ENCODE measurements at places on chromosomes 3 and 15.
A peak's percentile ranks its signal among the peaks of the same experiment; 100 is the strongest.

- no peak for DNase-seq
Measured at GRCh38 chr15:59723687-59724346, 34.7 kb upstream of the BNIP2 start.

DNA sequence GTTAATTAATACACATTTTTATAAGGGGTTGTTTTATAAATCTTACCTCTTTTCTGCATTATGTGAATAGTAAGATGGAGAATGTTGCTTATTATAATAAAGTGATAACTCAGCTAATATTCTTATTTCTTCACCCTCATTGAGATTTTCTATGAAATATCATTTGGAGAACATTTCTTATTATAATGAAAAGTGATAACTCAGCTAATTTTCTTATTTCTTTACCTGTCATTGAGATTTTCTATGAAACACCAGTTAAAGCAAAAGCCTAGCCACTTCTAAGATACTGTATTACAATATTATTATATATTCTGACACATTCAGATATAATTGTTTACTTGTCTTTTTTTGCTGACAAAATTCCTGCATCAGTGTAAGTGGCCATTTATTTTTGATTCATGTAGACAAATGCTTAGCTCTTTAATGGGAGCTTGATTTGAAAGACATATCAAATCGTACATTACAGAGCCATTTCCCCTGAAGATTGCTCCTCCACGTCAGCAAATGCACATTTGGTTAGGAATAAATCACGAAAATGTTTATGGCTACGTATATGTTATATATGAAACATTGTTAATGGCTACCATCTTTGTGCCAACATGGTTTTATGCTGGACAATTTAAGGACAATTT is 427.5 kb downstream of the CHL1 start:
- DNase-seq = no peak

GRCh38 chr3:176293276-176293675 is 904.0 kb downstream of the TBL1XR1 start:
- peak; percentile 85 for DNase-seq

DNA sequence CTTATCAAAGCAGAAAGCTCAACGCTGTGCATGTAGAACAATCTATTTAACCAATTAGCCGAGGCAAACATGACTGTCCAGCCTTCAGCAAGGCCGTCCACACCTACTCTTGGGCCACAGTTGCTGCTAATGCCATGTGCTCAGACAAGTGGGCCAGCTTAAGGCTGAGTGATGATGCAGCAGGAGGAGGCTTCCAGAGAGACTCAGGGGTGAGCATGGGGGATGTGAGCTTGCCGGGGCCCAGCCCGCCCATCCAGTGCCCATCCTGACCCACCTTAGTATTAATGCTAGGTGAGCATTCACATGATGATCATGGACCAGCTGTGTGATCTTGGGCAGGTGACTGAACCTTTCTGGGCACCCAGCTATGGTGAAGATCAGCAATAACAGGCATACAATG is 150.1 kb downstream of the TPRA1 start:
- DNase-seq = no peak

GRCh38 chr3:47337656-47338055 is 43.2 kb upstream of the PTPN23 start:
- DNase-seq = no peak

- no peak for DNase-seq
Measured at GRCh38 chr3:95705786-95706418, 1108.5 kb upstream of the EPHA6 start.

- DNase-seq = no peak
Measured at GRCh38 chr3:29145360-29145759, 135.5 kb upstream of the RBMS3 start.

Measured in EH (cell line).